ENCODE measurements at places on chromosomes 16 and 17.
A peak's percentile ranks its signal among the peaks of the same experiment; 100 is the strongest.

- DNase-seq = no peak
Measured at GRCh38 chr17:81228834-81229665, 6.3 kb upstream of the CEP131 start.

- DNase-seq = no peak
Measured at GRCh38 chr17:1467258-1467657, 11.2 kb upstream of the CRK start.

GRCh38 chr17:56020369-56020768, 132.9 kb upstream of the ANKFN1 start:
- no peak for DNase-seq

DNA sequence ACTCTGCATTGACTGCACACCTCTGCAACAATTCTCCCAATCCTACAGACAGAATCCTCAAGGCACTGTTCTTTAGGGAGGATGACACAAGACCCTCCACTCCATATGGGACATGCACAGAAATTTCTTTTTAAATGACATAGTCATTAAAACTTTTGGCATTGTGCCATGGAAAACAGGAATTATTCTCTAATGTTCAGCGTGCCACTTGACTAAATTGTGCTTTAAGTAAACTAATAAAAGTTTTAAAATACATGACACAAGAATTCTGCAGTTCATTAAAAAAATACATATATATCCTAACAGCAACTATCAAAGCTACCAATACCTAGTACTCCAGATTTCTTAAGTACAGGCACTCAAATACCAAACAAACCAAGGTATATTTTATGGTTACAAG, 16.0 kb downstream of the CEP112 start:
- peak; percentile 17 for DNase-seq

GRCh38 chr16:49755313-49755620, 100.6 kb downstream of the ZNF423 start:
- DNase-seq = peak; percentile 4

DNA sequence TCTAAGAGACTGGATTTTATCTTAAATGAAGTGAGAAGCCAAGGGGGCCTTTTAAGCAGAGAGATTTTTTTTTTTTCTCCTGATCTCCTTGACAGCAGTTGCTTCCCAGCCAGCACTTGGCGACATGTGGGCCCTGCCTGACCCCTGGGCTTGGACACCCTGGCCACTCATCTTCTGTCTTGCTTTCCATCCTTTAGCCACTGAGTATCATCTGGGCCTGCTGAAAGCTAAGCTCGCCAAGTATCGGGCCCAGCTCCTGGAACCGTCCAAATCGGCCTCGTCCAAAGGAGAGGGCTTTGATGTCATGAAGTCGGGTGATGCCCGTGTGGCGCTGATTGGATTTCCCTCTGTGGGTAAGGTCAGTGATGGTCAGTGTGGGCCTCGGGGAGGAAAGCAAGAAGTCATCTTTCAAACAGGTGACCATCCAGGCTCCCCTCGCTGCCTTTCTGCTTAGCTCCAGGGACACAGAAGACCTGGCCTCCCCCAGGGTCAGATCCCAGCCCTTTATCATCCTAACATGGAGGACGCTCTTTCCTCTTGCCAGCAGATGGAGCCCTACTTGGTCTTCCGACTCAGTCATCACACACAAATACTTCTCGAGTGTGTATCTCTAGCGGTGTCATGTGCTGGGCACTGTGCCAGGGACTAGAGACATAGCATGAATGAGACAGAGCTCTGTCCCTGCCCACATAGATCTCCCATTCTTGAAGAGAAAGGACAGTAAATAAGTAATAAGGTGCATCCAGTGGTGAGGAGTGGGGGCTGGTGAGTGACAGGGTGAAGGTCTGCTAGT, 6.1 kb downstream of the DRG2 start:
- no peak for DNase-seq

- DNase-seq = no peak
Measured at GRCh38 chr16:71567931-71568330, 9.0 kb downstream of the TAT start.

- no peak for DNase-seq
Measured at GRCh38 chr17:27491713-27492190, 35.5 kb downstream of the KSR1 start.

GRCh38 chr17:9473711-9474110, 101.9 kb downstream of the STX8 start:
- no peak for DNase-seq

- no peak for DNase-seq
Measured at GRCh38 chr17:30235386-30236296, at the start of gene SLC6A4. Gene SLC6A4 (minus strand): TSS chr17:30235697. CDS start chr17:30221958, 13,739 bp downstream.

DNA sequence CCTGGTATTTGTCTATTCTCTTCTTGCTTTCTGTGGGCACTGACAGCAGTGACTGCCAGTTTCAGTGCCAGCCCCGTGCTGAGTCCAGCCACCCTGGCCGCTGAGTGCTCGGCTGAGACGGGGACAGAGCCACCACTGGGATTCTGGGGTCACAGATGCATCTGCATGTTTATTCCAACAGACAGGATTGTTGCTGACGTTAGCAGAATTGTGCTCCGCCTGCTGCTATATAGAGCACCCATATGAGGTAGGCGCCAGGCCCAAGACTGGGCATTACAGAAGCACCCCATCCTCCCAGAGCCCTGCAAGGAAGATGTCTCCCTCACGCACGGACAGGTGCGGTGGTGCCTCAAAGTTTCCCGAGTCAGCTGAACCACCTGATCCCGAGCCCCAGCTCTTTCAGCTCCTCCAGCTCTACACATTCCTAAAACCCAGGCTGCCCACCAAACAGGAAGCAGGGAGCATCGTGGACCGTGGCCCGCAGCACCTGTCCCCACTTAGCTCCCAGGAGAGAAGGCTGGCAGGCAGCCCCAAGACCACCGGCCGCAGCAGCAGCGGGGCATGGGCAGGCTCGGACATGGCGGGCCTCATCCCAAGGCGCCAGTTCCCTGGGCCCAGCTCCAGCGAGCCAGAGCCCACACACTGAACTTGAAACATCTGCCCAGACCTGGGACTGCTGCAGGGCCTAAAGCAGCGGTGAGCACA, 44.9 kb upstream of the RASD1 start:
- DNase-seq = no peak

DNA sequence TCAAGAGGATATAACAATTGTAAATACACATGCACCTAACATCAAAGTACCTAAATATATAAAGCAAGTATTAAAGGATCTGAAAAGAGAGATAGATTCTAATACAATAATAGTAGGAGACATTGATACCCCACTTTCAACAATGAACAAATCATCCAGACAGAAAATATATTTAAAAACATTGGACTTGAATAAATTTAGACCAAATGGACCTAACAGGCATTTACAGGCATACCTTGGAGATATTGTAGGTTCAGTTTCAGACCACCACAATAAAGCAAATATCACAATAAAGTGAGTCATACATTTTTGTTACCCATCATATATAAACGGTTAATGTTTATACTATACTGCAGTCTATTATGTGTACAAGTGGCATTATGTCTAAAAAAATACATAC, 104.0 kb downstream of the BRIP1 start:
- DNase-seq = no peak

GRCh38 chr16:11848842-11849241, 2.5 kb downstream of the RSL1D1 start:
- no peak for DNase-seq

DNA sequence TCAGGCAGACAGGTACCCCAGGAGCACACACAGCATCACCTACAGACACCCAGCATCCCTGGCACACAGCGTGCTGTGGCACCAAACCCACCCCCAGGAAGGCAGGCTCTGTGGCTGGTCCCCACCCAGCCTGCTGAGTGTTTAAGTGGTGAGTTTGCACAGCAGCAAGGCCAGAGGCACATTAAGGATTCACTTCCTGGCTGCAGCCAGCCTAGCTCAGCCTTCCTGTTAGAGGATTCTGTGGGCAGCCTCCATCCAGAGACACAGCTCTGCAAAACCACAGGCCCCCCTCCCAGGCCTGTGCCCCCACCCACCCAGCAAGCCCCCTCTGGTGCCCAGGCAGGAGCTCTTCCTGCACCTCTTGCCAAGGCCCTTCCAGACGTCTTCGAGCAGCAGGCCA, 36.1 kb upstream of the PHB1 start:
- no peak for DNase-seq

- no peak for DNase-seq
Measured at GRCh38 chr16:84319146-84319760, 24.6 kb downstream of the WFDC1 start.

GRCh38 chr17:4936436-4936835, 3.4 kb downstream of the SLC25A11 start:
- DNase-seq = no peak

DNA sequence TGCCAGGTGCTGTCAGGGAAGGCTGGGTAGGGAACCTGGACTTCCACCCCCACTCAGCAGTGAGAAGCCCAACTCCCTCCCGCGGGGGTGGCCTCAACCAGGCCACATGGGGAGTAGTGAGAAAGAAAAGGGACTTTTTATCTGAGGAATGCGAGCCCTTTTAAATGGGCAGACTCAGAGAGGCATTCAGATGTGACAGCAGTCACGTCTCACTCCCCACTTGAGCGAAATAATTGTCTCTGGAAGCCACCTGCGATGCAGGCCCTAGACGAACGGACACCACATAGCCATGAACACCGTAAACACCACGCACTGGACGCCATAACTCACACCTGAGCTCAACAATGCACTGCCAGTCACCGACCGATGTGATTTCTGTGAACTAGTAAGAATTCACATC, 11.9 kb upstream of the CD300E start:
- DNase-seq = no peak

DNA sequence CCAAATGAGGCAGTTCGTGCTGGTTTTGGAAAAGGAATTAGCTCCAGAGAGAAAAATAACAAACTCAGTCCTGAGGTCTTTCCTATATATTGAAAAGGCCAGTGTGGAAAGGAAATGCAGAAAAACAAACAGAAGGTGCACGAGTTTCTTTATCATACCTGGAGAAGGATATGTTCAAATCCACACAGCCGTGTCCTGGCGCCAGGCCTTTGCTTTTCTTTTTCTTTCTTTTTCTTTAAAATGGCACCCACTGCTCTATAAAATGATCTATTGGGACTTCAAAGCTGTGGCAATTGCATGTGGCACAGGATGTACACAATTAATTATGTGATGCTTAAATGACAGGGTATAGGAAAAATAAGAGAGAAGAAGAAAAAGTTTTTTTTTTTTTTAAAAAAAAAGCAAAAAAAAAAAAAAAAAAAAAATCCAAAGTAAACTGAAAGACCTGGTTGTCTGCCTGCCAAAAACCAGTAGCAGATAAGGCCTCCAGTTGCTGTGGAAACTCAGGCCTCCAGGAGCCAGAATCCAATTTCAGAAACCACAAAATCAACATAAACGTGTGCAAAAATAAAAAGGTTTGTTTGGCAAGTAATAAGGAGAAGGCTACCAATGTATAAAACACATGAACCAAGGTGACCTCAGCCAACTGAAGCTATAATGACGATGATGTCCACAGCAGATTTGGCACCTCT, 957.6 kb upstream of the SOX9 start:
- DNase-seq = peak; percentile 66

- no peak for DNase-seq
Measured at GRCh38 chr16:27245276-27246172, 23.0 kb downstream of the NSMCE1 start.

GRCh38 chr17:15492791-15493692, 25.6 kb upstream of the CDRT4 start:
- no peak for DNase-seq

DNA sequence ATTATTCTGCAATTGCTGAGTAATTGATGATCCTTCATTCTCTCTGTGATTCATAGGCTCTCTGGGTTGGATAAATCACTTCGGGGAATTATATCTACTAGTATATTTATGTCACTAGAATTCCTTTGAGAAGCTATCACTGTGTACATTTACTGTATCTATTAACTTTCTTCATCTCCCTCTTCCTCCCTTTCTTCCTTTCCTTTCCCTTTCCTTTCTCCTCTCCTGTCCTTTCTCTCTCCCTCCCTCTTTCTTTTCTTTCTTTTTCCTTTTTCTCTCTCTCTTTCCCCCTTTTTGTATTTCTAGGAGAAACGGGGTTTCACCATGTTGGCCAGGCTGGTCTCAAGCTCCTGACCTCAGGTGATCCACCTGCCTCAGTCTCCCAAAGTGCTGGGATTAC, 711.8 kb downstream of the WWOX start:
- DNase-seq = no peak

Measured in NCI-H1436 (cell line).